ENCODE measurements at places on chromosomes 11 and 22. TPM values are rescaled to one million over a fixed set of nuclear protein-coding genes. Genes with fewer than 3 reads are reported as not detected.

DNA sequence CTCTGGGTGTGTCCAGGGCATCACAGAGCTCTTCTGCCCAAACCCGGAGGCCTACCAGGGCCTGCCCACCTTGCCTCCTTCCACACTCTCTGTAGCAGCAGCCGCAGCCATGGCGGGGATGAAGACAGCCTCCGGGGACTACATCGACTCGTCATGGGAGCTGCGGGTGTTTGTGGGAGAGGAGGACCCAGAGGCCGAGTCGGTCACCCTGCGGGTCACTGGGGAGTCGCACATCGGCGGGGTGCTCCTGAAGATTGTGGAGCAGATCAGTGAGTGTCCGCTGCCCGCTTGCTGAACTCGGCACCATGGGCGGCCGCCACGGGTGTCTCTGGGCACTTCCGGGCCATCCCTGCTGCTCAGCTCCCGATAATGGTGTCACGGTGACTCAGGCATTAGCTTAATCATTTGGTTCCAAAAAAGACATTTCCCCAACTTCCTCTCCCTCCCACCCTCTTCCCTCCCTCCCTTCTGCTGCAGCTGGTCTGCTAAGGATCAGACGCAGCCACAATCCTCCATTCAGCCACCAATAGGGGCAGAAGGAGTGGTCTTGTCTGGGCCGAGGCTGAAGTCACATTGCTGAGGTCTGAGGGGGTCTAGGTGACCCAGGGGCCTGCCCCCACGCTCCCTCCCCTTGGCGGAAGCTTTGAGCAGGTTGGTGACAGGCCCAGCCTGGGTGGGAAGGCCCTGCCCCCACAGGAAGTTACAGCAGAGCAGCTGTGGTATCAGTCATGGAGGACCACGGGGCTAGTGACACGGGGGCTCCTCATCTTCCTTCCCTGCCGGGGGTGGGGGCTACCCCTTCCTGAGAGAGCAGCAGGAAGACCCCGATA is 950 bp downstream of the FERMT3 start:
- peak; percentile 66 for DNase-seq
- H3K36me3 ChIP-seq = peaks cover 14% of the 10 kb centered on the region
- no peaks in the 10 kb centered on the region for H3K27me3 ChIP-seq
- peak overlapping the region; percentile 34 for H3K4me3 ChIP-seq
- no peaks in the 10 kb centered on the region for H3K4me1 ChIP-seq
- H3K27ac ChIP-seq = peak overlapping the region; percentile 70

SLC22A9 gene
- not detected for total RNA-seq

B3GAT1 gene
- total RNA-seq = 0.49 TPM

CLTCL1 gene
- 5.9 TPM for total RNA-seq

GRCh38 chr22:19098157-19098556 is 24.1 kb downstream of the DGCR2 start:
- no peak overlapping the region for H3K27ac ChIP-seq
- no peaks in the 10 kb centered on the region for H3K36me3 ChIP-seq
- no peaks in the 10 kb centered on the region for H3K27me3 ChIP-seq
- peak; percentile 70 for DNase-seq
- H3K4me1 ChIP-seq = peaks cover 6% of the 10 kb centered on the region

DNA sequence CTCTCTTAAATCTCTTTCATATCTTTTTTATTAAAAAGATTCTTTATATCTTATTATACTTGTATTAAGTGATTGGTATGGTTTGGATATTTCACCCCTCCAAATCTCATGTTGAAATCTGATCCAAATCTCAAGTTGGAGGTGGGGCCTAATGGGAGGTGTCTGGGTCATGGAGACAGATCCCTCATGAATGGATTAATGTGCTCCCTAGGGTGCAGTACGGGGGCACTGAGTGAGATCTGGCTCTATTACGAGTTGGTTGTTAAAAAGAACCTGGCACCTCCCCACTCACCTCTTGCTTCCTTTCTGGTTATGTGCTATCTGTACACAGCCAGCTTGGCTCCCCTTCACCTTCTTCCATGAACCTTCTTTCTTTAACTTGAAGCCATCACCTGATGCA is 149.6 kb downstream of the CWF19L2 start:
- H3K27ac ChIP-seq = no peak overlapping the region
- H3K4me1 ChIP-seq = no peaks in the 10 kb centered on the region
- DNase-seq = no peak
- no peak overlapping the region for H3K4me3 ChIP-seq

DNA sequence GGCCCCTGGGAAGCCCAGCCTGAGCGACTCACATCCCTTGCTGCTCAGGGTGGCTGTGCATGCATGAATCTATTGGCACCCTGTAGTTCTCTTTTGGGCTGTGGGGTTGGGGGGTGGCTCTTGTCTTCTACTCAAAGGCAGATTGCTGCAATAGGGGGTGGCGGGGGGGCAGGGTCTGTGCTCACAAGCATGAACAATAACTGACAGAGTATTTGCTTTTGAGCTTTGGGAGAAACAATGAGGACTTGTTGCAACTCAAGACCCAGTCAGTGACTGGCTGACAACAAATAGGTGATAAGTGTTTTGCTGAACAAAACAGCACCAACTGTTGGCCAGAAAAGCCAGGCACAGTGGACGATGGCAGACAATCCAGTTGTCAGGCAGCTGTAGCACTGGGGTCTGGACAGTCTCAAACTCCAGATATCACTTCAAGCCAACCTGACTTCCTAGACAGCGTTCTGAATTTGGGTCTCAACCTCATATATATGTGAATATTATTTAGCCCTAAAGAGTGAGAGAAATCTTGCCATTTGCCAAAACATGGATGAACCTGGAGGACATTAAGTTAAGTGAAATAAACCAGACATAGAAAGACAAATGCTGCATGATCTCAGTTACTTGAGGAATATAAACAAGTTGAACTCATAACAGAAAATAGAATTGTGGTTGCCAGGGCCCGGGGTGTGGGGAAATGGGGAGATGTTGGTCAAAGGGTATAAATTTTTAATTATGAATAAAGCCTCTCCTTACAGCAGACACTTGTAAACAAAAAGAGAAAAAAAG is 61.7 kb downstream of the ME3 start:
- no peak for DNase-seq
- H3K36me3 ChIP-seq = no peaks in the 10 kb centered on the region
- H3K27me3 ChIP-seq = no peaks in the 10 kb centered on the region

DNA sequence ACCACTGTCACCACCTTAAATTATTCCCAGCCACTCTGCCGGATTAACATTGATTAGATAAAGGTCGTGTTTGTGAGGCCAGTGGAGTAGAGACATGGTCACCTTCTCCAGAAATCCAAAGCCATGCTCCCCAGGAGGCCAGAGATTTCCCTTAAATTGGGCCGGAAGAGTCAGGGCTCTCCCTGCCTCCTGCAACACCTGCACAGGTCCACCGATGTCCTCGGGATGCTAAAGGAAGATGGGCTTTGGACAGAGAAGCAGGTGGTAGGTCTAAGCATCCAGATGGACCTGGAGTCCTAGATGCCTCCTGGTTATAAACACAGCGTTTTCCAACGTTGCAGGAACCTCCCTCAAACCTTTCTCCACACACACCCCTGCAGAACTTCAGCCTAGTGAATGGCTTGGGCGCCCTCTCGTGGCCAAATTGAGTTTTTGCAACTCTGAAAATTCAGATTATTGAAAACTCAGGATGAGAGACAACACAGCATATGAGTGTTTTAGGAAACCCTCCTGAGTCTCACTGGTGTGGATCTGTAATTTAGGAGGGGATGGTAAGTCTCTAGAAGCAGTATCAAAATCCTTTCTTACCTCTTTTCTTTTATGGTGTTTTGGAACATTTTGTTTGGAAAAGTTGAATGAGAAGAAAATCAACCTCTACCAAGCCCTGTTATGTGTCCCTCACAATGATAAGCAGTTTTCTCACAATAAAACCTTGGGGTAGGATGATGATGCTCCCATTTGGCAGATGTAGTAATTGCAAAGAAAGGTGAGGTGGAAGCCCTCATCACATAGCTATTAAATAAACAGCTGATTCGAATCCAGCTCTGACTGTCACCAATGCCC is 109.6 kb downstream of the RRAS2 start:
- DNase-seq = peak; percentile 79
- H3K4me1 ChIP-seq = no peaks in the 10 kb centered on the region
- H3K36me3 ChIP-seq = no peaks in the 10 kb centered on the region
- H3K27ac ChIP-seq = no peak overlapping the region

GRCh38 chr11:1276041-1276790 is 33.2 kb downstream of the TOLLIP start:
- no peaks in the 10 kb centered on the region for H3K4me1 ChIP-seq
- H3K4me3 ChIP-seq = no peak overlapping the region
- H3K36me3 ChIP-seq = peaks cover 4% of the 10 kb centered on the region
- H3K27ac ChIP-seq = no peak overlapping the region
- no peaks in the 10 kb centered on the region for H3K27me3 ChIP-seq

- no peaks in the 10 kb centered on the region for H3K36me3 ChIP-seq
- no peak overlapping the region for H3K4me3 ChIP-seq
- H3K4me1 ChIP-seq = peaks cover 25% of the 10 kb centered on the region
These were observed 17.7 kb downstream of the RBFOX2 start for GRCh38 chr22:36010882-36011281.

CLCF1 gene
- total RNA-seq = 3.5 TPM

- H3K27me3 ChIP-seq = no peaks in the 10 kb centered on the region
- H3K27ac ChIP-seq = no peak overlapping the region
- no peak for DNase-seq
- H3K4me1 ChIP-seq = no peaks in the 10 kb centered on the region
These were observed 282.4 kb downstream of the C11orf87 start for GRCh38 chr11:109704432-109704831.

GRCh38 chr22:29031227-29032011 is 30.2 kb downstream of the C22orf31 start:
- no peak overlapping the region for H3K4me3 ChIP-seq
- peak overlapping the region; percentile 74 for H3K27ac ChIP-seq
- peak; percentile 86 for DNase-seq
- H3K27me3 ChIP-seq = no peaks in the 10 kb centered on the region

DNA sequence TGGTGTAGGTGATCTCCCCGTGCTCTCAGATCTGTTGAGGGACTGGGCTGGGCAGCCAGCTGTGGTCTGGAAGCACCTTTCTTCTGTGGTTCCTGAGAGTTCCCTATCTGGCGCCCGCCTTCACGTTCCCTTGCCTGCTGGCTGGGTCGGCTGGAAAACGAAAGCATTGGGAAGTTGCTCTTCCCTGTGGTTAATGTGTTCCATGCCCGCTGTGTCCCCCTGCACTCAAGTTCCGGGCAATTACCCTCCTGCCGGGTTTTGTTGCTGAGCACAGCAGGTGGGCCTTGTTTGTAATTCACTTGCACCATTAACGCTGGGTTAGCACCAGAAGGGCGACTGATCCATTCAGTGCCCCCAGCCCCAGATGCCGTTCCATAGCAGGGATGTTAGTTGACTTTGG is 134.1 kb downstream of the GRIK4 start:
- DNase-seq = no peak
- H3K36me3 ChIP-seq = no peaks in the 10 kb centered on the region

- H3K4me3 ChIP-seq = no peak overlapping the region
- no peaks in the 10 kb centered on the region for H3K36me3 ChIP-seq
- no peaks in the 10 kb centered on the region for H3K27me3 ChIP-seq
- DNase-seq = no peak
These were observed 30.4 kb downstream of the RTN4R start for GRCh38 chr22:20237480-20238440.

NF2 gene
- 19.4 TPM for total RNA-seq
